ENCODE measurements at places on chromosomes 4 and X.
A peak's percentile ranks its signal among the peaks of the same experiment; 100 is the strongest.

GRCh38 chr4:139419388-139419914 is 34.5 kb upstream of the RAB33B start:
- no peak for DNase-seq

DNA sequence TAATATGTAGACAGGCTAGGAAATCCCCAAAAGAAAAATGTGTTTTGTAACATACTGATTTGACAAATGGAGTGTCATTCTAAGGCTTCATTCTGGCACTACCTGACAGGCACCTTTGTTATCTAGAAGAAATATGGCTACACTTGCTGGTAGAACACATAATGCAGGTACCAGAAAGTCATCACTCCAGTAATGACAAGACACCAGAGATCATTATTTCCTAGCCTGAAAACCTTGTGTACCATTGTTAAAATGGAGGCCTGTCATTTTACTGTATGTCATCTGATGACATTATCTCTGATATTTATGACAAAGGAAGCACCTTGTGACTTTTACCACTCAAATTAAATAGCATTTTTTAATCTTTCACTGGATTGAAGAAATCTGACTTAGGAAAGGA is 13.5 kb upstream of the FGF5 start:
- no peak for DNase-seq

GRCh38 chr4:110119880-110120279 is 78.5 kb downstream of the ELOVL6 start:
- no peak for DNase-seq

DNA sequence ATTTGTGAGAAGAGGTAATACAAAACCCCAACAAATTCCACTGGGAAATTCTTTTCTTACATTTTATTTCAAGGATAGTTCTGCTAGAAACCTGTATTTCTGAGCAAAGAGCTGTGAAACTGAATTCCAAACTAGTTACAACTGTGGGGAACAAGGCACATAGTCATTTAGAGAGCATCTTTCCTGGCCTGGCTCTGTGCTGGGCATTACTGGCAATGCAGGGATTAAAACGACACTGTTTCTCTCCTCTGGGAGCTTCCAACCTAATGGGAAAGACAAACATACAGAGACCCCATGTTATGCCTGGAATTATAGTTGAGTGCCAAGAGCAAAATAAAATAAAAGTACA is 36.5 kb downstream of the SUPT20HL1 start:
- no peak for DNase-seq

DNA sequence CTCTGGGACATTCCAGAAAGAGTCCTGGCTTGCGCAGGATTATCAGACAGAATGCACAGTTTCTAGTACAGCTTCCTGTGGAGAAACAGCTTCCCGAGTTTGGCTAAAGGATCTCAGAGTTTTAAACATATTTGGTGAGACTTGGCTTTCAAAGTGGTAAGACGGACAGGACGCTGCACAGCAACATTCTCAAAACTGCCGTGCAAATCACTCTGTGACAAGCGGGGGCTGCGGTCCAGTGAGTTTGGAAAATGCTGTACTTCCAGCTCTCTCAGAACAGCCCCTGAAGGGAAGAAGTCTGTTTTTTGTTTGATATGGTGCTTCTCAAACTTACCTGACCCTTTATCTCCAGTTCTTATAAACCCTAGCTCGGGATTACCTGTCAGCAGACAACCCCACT is 18.1 kb downstream of the LGI2 start:
- DNase-seq: no peak

DNA sequence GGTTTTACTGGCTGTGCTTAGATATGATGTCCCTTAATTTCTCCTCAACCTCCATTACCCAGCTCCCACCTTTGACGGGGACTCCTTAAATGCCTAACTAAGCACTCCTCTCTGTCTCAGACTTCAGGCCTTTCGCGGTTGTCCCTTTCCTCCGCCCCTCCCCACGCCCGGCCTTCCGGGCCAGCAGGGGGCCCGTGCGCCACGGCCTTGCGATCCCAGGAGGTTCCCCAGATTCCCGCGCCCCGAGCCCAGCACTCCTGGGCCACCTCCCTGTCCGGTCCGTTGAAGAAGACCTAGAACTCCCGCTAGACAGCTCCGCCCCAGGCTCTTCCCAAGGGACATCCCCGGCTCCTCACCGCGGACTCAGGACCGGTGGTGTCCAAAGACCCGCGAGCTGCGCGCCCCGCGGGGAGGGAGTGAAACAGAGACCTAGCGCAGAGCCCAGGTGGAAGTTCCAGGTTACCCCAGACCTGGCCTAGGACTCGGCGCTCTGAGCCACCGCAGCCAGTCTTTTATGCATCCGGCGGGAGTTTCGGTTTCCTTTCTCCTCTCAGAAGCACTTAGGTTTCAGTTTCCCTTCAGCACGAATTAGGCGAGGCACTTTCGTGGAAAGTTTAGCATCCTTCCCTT is at the start of gene DDX60:
Gene DDX60 (minus strand): TSS at position 487 of the 630 bp plus-strand sequence. CDS start 7,493 bp downstream, outside the sequence.
- DNase-seq: peak; percentile 83

DNA sequence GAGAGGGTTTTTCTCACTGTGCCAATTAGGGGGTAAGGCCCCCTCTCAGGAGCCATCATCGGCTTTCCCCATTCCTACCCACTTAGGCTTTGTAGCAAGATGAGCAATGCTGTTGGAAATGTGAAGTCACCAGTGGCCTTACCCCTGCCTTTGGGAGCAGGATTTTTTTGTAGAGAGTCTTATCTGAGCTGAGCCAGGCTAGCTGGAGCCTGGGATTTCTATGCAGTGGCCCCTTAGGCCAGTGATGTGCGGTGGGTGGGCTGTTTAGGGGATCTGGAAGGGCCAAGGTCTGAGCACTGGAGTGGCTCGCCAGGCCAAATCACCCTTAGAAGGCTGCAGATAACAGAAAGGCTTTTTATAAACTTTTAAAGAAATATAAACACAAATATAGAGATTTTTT is 4.2 kb downstream of the CXorf65 start:
- DNase-seq: no peak

GRCh38 chrX:151711787-151712186 is 4.0 kb upstream of the FATE1 start:
- no peak for DNase-seq

DNA sequence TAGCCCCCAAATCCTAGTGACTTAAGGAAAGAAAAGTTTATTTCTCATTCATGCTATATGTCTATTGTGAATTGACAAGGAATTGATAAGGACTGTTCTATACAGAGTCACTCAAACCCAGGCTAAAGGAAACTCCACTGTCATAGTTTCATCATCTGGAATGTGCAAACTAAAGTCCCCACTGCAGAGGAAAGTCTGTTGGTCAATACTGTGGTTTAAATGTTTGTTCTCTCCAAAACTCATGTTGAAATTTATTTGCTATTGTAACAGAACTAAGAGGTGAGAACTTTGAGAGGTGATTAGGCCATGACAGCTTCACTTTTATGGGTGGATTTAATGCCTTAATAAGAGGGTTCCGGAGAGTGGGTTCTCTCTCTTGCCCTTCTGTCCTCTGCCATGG is 149.6 kb downstream of the COX18 start:
- no peak for DNase-seq

DNA sequence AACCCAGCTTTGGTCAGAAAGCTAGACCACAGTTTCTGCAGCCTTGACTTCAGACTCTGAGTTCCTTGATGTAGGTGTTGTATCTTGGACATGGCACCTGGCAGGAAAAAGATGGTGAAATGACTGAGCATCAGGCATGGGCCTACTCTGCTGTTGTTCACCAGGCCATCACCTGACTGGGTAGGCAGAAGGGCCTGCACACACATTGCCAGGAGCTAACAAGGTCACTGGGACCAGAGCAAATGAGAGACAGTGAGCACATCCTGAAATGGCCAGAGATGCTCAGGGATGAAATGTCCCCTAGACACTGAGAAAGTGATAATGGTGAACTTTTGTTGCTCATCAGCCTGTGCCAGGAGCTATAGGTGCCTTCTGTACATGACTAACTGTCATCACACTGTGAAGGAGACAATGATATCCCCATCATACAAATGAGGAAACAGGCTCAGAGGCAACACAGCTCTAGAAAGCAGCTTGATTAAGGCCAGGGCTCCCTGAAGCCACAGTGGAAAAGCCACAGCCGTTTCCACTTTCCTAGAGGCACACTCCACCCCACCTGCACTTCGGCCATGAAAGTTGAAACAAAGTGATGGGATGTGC is 128.3 kb downstream of the TSPAN5 start:
- DNase-seq: no peak

GRCh38 chr4:175716961-175717360 is 95.1 kb downstream of the GPM6A start:
- DNase-seq: no peak
